ENCODE measurements at places on chromosomes 4 and X.
A peak's percentile ranks its signal among the peaks of the same experiment; 100 is the strongest.

- DNase-seq = no peak
Observed at GRCh38 chr4:16029262-16029661, 54.6 kb downstream of the PROM1 start.

GRCh38 chr4:139167774-139168444 lies 9.1 kb downstream of the ELF2 start:
- DNase-seq = peak; percentile 52

DNA sequence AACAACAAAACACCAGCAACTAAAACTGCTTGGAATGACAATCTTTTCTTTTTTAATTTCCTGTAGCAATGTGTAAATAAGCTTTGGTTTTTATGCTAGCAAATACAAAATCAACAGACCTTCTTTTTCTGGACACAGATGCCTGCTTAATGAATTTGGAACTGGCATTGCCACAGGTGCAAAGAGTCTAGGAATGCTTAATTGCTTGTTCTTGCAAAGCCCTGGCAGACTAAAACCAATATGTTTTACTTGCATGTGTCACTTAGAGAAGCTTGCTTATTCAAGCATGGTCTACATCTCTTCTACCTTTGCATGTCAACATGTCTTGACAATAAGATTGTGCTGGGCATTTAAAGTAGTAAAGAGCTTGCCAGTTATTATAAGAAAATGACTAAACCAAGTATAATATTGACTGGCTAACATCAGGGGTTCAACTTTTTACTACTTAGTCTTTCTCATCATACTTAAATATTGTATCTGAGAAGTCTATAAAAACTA lies 656.7 kb upstream of the NDST4 start:
- DNase-seq = no peak

GRCh38 chrX:6299724-6300123 lies 71.1 kb upstream of the NLGN4X start:
- DNase-seq = no peak

- DNase-seq = no peak
Observed at GRCh38 chr4:1337951-1338751, 8.9 kb upstream of the UVSSA start.

- no peak for DNase-seq
Observed at GRCh38 chrX:31190221-31190975, 118.6 kb upstream of the FTHL17 start.

DNA sequence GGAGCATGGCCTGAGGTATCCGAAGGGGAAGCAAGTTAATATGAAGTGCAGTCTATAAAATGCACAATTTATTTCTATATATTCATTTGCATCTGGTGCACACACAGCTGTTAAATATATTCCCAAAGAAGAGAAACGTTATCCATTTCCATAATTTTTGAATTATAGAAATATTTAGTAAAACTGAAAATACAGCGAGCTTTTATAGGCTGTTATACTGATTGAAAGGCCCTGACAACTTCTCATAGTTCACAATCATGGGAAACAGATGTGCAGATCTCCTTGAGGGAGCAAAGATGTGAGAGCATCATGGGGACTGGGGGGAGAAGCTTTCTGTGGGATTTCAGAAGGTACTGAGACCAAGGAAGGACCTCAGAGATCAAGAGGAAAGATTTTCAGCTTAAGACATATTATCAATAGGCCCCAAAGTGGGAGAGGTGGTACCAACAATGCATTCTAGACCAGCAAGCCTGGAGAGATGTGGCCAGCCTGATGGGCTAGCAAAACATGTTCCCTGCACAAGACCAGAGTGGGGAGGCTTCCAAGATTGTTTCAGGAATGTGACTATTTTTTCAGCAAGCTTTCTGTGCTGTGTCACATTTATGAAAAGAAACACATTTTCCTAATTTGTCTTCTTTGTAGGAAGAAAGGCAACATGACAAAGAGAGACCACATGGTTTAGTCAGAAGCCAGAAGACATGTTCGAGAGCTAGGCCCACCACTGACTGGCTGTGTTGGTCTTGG lies 256.0 kb upstream of the SFRP2 start:
- DNase-seq = no peak

DNA sequence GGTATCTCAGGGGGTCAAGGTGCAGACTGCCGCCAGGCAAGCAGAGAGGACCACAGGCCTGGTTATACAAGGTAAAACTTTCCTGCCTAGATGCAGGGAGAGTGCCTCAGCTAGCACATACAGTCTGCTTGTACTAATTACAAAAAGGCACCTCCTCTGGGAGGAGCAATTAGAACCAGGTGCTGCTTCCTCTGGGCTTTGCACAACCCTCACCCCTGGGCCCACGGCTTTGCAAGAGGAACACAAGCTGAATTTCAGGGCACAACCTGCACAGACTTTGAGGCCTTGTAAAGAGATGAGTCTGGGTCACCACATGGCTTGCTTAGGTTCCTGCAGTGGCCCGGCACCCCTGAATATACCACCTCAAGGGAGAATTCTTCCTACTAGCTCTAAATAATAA lies 9.2 kb upstream of the CITED1 start:
- DNase-seq = no peak

- DNase-seq = no peak
Observed at GRCh38 chr4:82774711-82775171, 23.9 kb downstream of the SCD5 start.

GRCh38 chr4:25535278-25535677 lies 120.4 kb upstream of the SLC34A2 start:
- DNase-seq = no peak

- DNase-seq = no peak
Observed at GRCh38 chrX:151081016-151081415, 95.4 kb upstream of the GPR50 start.

- no peak for DNase-seq
Observed at GRCh38 chr4:122003335-122003734, 51.5 kb upstream of the TRPC3 start.

DNA sequence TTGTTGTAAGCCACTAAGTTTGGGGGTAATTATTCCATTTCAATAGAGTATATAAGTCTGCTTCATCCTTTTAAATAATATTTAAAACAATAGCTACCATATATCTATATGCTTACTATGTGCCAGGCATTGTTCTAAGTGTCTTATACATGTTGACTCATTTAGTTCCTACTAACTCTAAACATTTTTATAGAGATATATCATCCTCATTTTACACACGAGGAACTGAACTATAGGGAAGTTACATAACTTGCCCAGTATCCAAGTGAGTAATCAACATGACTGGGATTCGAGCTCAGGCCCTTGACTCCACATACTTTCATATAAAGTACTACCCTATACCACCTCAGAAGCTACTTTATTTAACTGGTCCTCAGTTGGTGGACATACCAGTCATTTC lies 175.3 kb upstream of the RAI2 start:
- no peak for DNase-seq

GRCh38 chr4:120331486-120332370 lies 265.1 kb upstream of the MAD2L1 start:
- DNase-seq = no peak

- DNase-seq = no peak
Observed at GRCh38 chrX:66142351-66142750, 21.7 kb upstream of the HEPH start.

- DNase-seq = peak; percentile 10
Observed at GRCh38 chrX:29634516-29634915, 580.8 kb upstream of the MAGEB2 start.

GRCh38 chr4:8312976-8313375 lies 43.4 kb downstream of the HTRA3 start:
- DNase-seq = no peak

GRCh38 chr4:144350706-144351105 lies 210.2 kb upstream of the GYPA start:
- DNase-seq = no peak

GRCh38 chr4:87901422-87901992 lies 68.7 kb downstream of the MEPE start:
- DNase-seq = no peak

GRCh38 chr4:152310257-152310656 lies 225.6 kb downstream of the FBXW7 start:
- DNase-seq = peak; percentile 31

- DNase-seq = no peak
Observed at GRCh38 chr4:120568731-120569130, 353.8 kb downstream of the PRDM5 start.

GRCh38 chr4:19514276-19515070 lies 737.2 kb upstream of the SLIT2 start:
- no peak for DNase-seq

DNA sequence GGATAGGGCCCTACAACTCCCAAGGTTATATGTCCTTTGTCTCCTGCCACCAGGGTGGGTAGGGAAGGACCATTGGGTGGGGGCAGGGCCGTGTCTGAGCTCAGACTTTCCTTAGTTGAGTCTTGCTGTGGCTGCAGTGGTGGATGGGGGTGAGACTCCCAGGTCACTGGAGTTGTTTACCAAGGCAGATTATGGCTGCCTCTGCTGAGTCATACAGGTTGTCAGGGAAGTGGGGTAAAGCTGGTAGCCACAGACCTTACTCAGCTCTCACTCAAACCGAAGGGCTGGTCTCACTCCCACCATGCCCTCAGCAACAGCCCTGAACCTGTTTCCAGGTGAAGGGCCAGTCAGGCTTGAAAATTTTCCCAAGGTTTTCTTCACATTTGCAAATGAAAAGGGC lies 58.8 kb upstream of the FAAH2 start:
- DNase-seq = no peak

GRCh38 chr4:33890841-33891240 lies 2353.5 kb downstream of the ARAP2 start:
- no peak for DNase-seq

DNA sequence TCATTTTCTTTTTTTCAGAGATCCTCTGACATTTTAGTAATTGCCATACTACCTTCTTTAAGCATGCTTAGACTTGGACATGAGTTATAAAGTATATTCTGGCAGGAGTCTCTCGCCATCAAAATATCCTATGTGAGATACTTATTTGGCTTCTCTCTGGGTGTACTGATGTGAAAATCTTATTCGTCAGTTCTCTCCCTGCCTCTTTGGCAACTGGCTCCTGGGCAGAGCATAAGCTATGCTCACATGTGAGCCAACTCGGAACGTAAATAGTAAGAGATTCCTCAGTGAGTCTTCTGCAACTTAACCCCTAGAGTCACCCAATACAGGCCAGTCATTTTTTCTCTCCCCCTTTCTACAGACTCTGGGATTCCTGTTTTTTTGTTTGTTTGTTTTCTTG lies 91.6 kb downstream of the MAGEB17 start:
- DNase-seq = no peak

- no peak for DNase-seq
Observed at GRCh38 chrX:78650906-78651437, 8.2 kb downstream of the RTL3 start.

DNA sequence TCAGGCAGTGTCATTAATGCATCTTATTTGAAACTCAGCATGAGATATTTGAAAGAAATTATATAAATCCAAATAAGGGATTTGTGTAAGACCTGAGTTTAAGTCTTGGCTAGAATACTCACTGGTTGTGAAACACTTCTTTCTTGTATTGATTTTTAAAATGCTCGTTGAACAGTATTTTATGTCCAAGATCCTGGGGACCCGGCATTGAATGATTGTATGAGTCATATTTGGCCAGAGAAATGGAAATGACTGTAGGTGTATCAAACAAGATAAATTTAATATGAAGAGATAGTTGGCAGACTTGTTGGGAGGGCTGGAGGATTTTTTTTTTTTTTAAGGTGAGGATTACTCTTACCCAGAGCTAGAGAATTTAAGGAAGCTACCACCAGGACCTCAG lies 606.1 kb upstream of the CPEB2 start:
- DNase-seq = no peak

All from hepatic stellate cell (primary cell).